ENCODE measurements at places on chromosomes 2 and 18.

- no peak for DNase-seq
Observed at GRCh38 chr2:38269421-38269820, 107.7 kb downstream of the ATL2 start.

DNA sequence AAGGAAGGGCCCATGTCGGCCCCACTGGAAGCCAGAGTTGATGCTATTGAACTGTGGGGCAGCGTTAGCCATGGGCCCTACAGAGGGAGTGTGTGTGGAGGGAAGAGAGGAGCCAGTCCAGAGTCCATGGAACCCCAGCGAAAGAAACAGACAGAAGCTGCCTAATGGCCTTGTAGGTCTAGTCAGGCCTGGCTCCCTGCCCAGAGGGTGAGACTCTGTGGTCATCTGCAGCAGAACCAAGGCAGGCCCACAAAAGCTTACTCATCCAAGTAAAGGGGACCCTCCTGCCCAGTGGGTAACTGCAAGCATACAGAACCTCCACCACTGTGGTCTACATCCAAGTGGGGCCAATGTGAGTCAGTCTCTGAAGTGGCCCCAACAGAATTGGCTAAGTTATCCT is 439.8 kb downstream of the TGIF1 start:
- DNase-seq = no peak

GRCh38 chr18:73758446-73758845 is 389.2 kb downstream of the FBXO15 start:
- DNase-seq = no peak

GRCh38 chr2:144461308-144461766 is 58.6 kb downstream of the ZEB2 start:
- DNase-seq = no peak

GRCh38 chr2:73114273-73114867 is 1.6 kb upstream of the RAB11FIP5 start:
- no peak for DNase-seq

DNA sequence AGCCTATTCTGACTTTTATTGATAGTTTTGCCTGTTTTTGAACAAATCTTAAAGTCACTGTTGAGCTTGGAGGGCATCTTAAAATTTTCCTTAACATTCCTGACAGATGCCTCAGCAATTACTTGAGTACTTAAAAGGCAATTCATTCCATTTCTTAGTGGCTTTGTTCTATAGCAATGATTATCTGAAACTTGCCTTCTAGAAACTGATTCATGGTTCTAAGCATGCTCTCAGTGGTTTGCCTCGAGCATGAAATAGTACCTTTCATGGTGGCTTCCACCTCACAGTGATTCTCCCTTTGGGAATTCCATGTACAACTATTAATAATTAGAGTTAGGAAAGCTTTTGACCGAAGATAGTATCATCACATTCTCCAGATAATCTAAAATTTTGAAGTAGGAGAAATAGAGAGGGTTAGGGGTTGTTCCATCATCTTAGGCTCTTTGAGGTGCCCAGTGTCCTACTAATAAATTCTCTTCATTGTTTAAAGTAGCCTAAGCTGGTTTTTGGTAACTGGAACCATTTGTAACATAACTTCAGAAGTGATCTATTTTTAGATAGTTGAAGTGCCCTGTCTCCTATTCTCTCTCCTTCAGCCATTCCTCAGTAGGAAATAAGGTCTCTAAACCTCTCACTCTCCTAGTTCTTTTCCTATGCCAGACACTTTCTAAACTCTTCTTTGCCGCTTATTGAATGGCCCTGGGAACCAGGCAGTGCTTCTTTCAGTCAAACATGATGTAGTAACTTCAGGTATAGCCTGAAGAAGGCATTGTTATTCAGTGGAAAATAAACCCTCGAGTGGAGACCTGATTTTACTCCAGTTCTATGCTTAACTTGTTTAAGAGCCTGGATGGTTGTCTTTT is 156.1 kb downstream of the HAUS1 start:
- DNase-seq = no peak

- no peak for DNase-seq
Observed at GRCh38 chr2:128782411-128783192, 463.9 kb upstream of the HS6ST1 start.

DNA sequence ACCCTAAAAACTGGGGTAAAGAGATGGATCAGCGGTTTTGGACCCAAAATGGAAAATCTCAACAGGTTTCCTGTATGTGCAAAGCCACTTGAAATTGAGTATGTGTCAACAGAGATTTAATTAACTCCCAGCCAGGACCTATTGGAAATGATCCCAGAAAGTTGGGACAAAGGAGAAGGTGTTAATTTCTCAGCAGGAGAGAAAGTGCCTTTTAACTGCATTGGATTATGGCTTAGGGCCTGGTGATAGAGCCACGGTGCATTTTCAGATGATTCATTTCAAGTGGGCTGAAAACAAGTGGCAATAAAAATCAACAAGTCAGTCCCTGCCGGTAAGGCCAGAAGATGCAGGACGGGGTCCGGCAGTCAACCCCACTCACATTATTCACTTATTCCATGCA is 80.2 kb upstream of the BCL11A start:
- DNase-seq = no peak

GRCh38 chr2:72613931-72614330 is 211.9 kb downstream of the EXOC6B start:
- DNase-seq = no peak

DNA sequence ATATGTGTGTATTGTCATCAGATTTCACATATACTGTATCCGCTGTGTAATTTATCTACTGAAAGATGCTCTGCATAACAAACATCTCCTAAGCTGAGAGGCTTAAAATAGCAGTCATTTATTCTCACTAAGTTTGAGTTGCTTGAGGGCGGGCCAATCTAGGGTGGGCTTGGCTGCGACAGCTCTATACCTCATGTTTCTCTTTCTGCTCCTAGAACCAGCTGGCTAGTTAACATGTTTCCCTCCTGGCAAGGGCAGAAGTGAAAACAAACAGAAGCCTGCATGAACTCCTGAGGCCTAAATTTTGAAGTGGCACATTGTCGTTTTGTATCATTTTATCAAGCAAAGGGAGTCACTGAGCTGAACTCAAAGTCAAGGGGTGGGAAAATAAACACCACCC is 585.0 kb upstream of the VRK2 start:
- DNase-seq = no peak

DNA sequence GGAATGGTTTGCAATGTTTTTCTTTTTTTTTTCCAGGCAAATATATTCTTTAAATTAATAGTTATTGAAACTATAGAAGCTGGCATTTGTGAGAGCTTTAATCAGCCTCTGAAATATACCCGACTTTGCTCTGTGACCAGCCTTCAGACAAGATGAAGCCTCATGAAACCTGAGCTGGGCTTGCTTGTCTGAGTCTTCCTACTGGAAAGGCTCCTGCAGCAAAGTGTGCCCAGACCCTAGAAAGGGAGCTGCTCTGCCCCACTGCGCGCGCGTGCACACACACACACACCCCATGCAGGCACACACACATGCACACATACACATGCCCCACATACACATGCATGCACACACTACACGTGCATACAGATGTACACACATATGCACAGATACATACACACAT is 203.3 kb upstream of the NT5C1B start:
- no peak for DNase-seq

DNA sequence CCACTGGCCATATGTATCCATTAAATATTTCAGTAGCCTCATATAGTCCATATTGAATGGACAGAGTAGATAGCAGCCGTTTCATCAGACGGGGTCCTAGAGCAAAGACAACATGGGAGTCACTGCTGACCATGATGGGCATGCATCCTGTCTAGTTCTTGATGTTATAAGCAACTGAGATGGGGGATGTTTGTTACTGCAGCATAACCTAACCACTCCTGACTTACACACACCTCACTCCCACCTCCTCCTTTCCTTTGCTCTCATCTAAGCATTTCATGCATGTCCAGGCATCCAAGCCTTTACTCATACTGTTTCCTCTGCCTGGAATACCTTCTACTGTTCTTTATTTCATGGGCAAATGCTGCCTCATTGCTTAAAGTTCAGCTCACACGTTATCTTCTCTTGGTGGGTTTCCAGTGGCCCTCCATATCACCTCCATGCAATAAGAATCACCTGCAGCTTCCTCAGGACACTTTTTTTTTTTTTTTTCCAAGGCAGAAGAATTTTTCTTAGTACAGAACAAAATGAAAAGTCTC is 87.8 kb downstream of the DDX1 start:
- no peak for DNase-seq

- DNase-seq = no peak
Observed at GRCh38 chr2:144914113-144914512, 394.2 kb upstream of the ZEB2 start.

DNA sequence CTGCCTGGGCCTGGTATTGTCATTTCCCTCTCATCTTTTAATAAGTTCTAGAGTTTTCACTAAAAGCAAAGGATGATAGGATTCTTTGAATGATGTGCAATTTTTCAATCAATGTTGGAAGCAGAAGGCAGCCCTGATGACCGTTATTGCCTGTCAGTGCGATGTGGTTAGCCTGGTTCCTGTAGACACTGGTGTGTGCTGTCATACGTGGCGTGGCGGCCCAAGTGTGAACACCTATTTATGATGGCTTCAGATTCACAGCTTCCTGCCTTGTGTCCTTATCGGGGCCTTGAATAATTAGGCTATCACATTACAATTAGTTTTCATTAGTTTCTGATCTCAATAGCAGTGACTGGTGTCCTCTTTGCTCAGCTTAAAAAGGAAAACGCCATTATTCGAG is 218.5 kb downstream of the TPGS2 start:
- DNase-seq = no peak

- DNase-seq = no peak
Observed at GRCh38 chr2:84865181-84865783, 15.6 kb downstream of the TRABD2A start.

- DNase-seq = no peak
Observed at GRCh38 chr2:65608466-65608865, 176.1 kb upstream of the SPRED2 start.

- DNase-seq = no peak
Observed at GRCh38 chr2:49035481-49035880, 118.8 kb downstream of the FSHR start.

- no peak for DNase-seq
Observed at GRCh38 chr2:132984731-132985130, 314.7 kb upstream of the LYPD1 start.

DNA sequence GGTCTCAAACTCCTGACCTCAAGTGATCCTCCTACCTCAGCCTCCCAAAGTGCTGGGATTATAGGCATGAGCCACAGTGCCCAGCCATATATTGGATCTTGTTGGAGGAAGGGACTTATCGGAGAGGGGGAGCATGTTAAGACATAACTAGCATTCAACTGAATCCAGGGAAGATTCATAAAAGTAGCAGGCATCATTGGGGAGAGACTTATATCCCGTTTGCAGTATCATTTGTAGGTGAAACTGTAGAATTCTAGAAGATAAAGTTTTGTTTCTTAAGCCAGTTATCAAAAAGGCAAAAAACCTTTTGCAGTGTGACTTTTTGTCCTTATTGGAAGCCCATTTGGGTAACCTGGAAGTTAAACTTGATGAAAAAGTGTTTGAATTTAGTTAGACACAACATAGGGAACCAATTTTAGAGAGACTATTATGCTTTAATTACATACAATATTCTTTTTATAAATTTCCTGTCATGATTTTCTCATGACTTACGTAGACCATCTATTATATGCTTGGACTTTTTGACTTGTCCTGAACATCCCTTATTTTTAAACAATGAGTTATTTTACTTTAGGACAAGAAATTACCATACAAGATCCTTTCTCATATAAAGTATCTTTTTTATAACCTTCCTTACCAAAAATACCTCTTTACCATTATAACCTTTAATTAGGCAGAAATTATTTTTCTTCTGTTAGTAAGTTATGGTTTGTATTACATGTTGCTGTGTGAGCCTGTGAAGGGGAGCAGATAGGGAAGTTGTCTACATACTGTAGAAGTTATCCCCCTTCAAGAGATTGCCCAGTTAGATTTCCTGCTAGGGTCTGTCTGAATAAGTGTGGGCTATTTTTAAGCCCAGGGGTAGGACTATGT is 20.3 kb downstream of the RAB3GAP1 start:
- DNase-seq = no peak

DNA sequence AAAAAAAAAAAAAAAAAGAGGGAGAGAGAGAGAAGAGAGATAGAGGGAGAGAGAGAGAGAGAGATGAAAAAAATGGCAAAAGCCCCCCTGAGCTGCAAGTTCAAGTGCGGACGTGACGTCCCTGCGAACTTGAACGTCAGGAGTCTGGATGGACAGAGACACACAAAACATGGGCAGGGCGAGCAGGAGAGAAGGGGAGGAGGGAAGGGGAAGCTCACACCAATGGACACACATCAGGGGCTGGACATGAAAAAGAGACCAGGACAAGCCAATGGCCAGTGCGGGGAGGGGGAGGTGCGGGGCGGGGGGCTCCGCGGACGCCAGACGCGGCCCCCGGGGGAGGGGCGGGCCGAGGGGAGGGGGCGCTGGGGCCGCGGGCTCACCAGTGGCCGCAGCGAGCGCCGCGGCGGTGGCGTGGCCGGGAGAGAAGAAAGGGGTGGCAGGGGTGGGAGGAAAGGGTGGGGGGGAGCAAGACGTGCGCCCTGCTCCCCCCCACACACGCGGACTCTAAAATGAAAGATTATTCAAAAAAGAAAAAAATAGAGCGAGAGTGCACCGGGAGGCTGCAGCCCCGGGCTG is at the start of gene BCL11A:
TSS of gene BCL11A (minus strand) at position 160 of the 579 bp plus-strand sequence. CDS start 384 bp downstream, outside the sequence.
- no peak for DNase-seq

DNA sequence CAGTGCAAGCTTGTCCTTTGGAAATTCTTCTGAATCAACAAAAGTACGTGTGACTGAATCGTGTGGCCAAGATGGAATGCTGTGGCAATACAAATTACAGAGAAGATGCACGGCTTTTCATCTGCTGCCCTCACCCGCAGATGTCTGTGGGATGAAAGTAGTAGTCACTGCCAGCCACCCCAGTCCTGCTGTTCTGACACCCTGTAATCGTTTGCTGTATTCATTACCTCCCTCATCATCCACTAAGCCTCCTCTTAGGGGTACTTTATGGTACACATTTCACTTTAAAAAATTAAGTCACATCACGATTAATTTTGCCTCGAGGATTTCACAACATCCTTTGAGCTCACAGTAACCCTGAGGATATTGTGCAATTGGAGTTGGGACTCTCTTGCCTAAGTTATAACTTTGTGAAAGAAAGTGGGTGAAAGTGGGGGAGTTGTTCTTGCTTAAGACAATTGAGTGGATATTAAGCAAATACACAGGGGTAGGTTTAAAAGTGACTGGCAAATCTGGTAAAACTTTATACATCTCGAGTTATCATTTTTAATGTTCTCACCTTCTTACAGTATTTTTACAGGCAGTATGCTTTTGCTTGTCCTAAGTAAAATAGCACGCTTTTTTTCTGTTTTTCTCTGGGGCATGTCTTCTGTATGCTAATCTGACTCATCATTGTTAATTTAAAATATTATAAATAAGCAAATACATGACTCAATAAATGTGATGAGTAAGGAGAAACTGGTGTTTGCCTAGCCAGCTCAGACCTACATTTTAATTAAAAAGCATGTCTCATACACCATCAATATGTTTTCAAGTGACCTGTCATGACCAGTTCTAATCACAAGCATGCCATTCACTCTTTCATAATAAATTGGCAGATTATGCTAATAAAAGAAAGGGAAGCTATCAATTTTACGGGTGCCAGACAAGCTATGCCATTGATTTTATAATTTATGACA is 680.9 kb downstream of the IRS1 start:
- no peak for DNase-seq

GRCh38 chr2:15378148-15378908 is 182.8 kb downstream of the NBAS start:
- no peak for DNase-seq

Data from stimulated activated CD4-positive, alpha-beta T cell treated with anti-CD3 and anti-CD28 coated beads, Interleukin-2, amount 100 ng/mL, for 24 hours (primary cell).